Activated CD4-positive, alpha-beta T cell treated with anti-CD3 and anti-CD28 coated beads for 1 hour (primary cell): ENCODE measurements at places on chromosomes 1 and 21.

- no peak for DNase-seq
Observed at GRCh38 chr1:59138402-59138801, 158.5 kb upstream of the FGGY start.

DNA sequence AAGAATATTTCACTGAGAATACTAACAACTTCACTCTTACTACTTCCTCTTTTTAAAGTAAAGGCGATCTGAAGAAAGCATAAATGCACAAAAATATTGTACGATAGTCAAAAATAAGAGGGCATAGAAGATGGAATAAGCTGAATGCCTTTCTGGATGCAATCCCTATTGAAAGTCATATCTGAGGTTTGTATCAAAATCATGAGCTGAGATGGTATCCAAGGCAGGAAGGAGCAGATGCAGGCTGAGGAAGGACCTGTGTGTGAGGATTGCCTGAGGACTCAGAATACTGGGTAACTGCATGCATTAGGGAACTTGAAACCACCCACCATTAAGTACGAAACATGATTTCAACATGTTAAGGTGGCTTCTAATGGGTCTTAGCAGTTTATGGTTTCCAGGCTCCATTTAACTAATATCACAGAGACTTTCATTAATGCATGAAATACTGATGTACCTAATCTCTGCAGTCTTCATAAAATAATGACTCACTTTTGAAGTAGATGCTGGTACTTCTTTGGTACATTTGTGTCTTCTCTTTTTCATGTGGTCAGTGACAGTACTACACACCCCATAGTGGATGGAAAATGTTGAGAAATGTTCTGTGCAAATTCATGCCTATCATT lies 29.6 kb upstream of the RGS1 start:
- no peak for DNase-seq

GRCh38 chr1:60359431-60359830 lies 285.9 kb upstream of the C1orf87 start:
- no peak for DNase-seq

DNA sequence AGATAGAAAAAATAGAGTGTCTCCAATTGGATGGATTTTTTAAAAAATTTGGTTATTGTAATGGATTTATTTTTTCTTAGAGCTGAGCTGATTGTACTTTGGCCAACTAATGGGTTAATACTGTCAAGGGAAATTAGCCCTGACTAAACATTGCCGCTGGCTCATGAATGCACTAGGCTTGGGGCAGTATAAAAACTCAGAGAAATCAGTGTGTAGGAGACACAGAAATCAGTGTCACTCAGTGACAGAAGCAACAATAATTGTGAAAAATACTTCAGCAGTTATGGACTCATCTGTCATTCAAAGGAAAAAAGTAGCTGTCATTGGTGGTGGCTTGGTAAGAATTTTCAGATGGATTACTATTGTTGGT lies at the start of gene KMO:
Gene KMO, plus strand, starts transcription at position 217 of the 370 bp plus-strand sequence. Its CDS starts 67 bp downstream, at position 284.
- DNase-seq, result no peak

DNA sequence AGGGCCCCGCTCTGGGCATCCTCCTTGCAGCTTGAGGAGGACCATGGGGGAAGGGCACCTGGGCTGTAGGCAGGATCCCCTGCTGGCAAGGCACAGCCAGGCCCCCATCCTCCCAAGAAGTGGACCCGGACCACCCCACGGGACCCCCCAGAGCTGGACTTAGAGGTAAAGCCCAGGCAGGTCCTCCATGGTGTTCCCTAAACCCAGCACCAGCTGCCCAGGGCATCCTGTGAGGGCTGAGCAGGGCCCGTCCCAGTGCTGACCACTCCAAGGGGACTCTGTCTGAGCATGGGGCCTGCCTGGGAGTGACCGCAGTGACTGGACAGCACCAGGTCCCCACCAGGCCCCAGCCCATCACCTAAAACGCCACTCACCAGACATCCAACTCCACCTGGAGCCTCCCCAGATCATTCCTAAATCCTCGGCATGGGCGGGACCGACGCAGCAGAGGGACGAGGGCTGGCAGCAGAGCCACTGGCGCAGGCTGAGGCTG lies 21.3 kb downstream of the COL6A2 start:
- no peak for DNase-seq

DNA sequence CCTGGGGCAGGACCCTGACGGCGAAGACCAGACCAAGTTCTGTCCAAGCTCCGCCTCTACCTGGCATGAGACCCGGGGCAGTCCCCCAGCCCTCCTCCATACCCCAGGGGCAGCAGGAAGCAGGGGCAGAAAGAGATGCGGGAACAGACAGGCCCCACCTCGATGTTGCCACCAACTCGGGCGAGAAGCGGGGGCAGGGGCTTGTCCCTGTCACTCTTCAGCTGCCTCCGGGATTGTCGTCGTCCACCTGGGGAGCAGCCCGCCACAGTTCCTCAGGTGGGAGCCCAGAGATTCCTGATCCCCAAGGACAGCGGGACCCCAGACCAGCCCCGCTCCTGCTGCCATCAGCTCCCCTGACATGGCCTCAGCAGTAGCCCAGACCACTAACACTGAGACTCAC lies 54.8 kb downstream of the CHD5 start:
- no peak for DNase-seq

DNA sequence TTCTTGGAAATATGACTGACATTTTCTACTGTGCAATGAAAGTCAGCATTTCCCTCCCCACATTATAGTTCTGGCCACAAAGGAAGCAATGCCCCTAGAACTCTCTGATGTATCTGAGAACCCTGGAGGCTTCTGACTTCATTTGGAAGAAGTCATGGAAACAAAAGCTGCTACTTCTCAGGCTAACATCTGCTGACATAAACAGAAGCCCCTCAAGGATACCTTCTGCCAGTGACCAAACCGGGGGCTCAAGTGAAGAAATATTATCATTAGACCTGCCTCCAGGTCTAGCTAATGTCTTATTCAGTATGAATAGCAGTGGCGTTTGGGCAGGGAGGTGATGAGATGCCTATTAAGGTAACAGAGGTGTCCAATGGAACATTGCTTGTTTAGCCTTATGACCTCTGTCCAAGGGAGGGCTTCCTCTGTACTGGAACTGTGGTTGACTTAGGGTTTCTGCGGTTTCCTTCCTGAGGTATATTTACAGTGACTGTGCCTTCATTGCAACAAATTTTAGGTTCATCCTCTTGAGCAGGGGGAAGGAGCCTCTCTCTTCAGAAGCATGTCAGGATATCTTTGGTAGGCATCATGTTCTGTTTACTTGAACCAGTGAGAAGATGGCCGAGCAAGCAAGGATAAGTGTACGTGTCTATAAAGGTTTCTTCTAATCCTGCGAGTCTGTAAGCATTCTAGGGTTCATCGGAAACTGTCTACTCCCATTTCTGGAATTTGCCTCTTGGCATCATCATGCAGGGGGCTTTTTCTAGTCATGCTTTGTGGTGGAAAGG lies 161.7 kb downstream of the PBX1 start:
- no peak for DNase-seq
